ENCODE measurements at places on chromosomes 6 and 20.
A peak's percentile ranks its signal among the peaks of the same experiment; 100 is the strongest.

DNA sequence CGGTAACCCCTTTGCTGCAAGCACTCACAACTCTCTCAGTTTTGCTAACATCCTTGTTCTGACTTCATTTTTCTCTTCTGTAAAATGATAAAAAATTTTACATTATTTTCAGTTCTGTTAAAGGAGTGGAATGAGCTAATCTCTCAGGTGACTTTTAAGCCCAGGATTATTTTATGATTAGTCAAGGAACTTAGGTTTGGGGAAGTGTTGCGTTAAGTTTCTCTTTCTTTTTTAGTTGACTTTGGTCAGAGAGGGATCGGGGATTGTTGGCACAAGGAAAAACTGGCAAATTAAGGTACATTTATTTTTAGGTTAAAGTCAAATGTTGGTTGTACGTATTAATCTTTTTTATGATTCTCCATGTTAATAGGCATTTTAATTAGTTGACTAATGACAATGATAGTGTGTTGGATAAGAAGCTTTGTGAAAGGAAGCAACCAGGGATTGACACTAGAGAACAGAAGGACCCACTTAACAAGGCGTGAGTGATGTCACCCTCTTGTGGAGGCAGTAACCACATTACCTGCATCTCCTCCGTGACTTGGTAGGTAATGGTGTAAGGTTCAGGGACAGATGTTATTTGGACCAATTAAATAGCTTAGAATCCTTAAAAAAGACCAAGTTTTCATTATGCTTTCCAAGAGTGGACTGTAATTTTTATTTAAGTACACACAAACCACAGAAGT is 31.6 kb downstream of the CD83 start:
- no peak for DNase-seq

GRCh38 chr20:58071991-58072390 is 156.5 kb downstream of the ANKRD60 start:
- DNase-seq: no peak

DNA sequence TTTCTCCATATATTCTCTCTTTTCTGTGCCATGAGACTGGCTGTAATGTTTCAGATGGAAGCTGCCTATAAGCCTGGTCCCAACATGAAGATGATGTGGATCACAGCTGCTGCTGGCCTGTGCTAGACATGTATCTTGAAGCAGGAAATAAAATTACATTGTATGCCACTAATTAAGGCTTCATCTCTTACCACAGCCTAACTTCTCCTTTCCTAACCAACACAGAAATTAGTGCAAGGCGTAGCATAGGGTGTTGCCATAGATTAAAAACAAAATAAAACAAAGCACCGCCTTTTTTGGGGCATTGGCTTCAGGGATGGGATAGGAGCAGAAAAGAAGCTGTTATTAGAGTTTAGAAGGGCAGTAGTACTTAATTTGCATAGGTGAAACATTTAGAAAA is 4.7 kb upstream of the SLC17A4 start:
- DNase-seq: no peak

DNA sequence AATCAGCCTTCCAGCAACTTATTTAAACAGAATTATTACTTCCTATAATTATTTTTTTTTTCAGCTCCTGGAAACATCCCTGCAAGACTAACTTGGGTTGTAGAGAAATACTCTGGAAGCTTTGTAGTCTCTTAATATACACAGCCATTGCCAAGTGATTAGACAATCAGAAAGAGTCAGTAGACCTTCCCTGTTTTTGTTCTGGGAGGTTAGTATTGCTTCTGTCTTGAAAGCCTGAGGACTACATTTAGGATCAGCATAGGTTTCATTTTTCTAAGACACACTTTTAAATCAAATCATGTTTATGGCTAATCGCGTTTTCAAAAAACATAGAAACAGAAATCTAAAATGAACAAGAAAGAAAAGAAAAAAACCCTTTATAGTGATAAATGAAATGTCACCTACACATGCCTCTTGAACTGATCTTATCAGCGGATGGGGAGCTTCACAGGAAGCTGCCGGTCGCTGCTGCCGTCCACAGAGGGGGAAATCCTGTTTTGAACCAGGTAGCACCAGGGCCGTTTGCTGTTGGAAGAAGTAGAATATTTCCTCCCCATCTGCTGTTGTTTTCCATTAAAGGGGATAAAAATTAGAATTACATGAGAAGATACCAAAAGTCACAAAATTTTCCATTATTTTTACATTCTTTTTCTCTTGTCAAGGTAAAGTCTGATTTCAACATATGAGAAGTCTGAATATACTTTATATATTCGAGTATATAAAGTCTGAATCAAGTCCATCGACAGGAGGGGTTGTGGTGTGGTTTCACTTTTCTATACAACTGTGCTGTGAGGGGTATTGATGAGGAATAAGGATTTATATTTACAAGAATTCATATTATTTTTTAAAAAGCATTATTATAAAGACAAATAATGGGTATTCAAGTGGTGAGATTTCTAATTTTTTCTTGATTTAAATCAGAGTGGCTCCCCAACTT is 94.6 kb downstream of the ARMC2 start:
- DNase-seq: no peak

GRCh38 chr6:31130751-31131150 is 8.1 kb downstream of the PSORS1C2 start:
- DNase-seq: no peak

- DNase-seq: no peak
These were observed 13.3 kb downstream of the RALGAPA2 start for GRCh38 chr20:20699144-20699543.

GRCh38 chr6:149445095-149445466 is 39.7 kb downstream of the ZC3H12D start:
- DNase-seq: no peak

- no peak for DNase-seq
These were observed 23.1 kb downstream of the OSTM1 start for GRCh38 chr6:108051481-108051880.

- DNase-seq: no peak
These were observed 31.5 kb upstream of the FKBP1A start for GRCh38 chr20:1424336-1424735.

DNA sequence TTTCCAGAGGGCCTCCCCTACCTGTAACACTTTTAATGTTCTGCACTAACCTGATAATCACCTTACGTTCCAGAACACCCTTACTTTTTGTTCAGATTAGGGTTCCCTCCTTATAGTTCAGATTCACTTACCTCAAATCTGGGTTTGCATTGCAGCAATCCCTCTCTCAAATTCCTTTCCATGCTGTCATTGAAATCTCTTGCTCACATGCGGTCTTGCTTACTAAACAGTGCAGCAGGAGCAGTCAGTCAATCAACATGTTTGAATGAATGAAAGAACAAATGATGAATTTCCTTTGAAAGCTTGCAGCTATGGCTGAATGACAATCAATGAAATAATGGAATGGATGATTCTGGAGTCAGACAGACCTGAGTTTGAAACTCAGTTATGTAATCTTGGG is 200.1 kb downstream of the HIVEP2 start:
- no peak for DNase-seq

GRCh38 chr6:128520436-128521281 is at the start of gene PTPRK:
Gene PTPRK, minus strand, starts transcription at chr6:128520599. Its CDS starts 241 bp downstream, at chr6:128520358.
- DNase-seq: peak; percentile 73

GRCh38 chr20:10954908-10955580 is 281.2 kb upstream of the JAG1 start:
- no peak for DNase-seq

DNA sequence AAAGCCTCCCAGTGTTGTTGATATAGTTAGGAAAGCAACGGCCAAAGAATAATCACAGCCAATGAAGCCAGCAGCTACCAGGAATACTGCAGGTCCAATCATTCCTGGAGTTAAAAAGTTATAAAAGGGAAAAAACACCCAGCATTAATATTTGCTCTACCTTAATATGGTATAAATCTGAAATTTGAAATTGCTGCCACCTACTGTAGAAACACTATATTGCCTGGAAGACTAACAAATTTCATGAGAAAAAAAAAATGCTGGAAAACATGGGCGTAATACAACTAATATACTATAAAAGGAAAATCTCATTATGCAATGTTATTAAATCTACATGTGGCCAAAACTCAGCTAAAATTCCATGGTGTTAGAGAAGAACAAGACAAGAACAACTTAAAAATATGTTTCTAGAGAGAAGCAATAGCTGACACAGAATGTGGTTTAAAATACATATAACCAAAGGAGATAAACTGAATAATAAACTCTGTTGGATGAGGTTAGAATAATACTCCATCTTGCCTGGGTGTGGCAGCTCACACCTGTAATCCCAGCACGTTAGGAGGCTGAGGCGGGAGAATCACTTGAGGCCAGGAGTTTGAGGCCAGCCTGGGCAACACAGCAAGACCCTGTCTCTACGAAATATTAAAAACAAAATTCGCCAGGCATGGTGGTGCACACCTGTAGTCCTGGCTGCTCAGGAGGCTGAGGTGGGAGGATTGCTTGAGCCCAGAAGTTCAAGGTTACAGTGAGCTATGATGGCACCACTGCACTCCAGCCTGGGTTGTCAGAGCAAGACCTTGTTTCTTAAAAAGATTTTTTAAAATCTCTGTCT is 43.1 kb downstream of the SLC17A5 start:
- peak; percentile 18 for DNase-seq

DNA sequence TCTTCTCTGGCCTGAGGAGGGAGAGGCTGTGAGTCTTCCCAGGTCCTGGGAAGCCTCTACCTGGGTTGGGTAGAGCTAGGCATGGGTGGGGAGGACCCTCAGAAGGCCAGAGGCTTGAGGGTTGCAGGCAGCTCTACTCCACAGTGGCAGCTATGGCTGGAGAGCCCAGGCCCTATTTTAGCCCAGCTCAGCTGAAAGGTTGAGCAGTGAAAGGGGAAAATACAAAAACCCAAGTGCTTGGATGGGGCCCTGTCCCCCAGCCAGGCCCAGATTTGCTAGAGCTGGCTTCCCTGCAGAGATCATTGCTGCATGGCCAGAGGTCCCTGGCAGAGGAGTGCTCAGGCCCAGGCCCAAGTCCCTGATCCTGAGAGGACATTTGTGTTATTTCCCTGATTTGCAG is 45.7 kb downstream of the SUN5 start:
- DNase-seq: no peak

DNA sequence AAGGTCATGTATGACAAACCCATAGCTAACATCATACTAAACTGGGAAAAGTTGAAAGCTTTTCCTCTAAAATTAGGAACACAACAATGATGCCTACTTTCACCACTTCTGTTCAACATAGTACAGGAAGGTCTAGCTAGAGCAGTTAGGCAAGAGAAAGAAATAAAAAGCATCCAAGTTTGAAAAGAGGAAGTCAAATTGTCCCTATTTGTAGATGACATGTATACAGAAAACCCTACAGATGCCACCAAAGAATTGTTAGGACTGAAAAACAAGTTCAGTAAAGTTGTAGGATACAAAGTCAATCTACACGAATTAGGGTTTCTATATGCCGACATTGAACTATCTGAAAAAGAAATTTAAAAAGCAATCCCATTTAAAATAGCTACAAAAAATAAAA is 89.4 kb upstream of the GLP1R start:
- DNase-seq: no peak

- DNase-seq: no peak
These were observed 83.1 kb upstream of the CST7 start for GRCh38 chr20:24866008-24866407.

- no peak for DNase-seq
These were observed 66.0 kb downstream of the PLAGL1 start for GRCh38 chr6:143941852-143942627.

- DNase-seq: no peak
These were observed 45.6 kb upstream of the ALDH8A1 start for GRCh38 chr6:134995536-134995935.

GRCh38 chr6:41547799-41548097 is 1.6 kb downstream of the FOXP4 start:
- no peak for DNase-seq

DNA sequence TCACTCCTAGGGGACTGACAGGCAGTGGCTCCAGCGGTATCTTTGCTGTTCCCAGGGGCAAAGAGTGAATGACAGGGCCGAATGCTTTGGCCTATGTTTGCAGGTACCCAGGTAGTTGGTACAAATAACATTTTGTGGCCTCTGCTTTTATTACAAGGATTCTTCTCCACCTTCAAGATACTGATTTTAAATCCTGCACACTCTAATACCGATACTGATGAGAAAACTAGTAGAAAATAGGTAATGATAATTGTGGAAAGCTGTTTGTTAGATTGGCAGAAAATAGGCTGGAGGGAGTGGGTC is 772 bp downstream of the HINT3 start:
- DNase-seq: no peak

DNA sequence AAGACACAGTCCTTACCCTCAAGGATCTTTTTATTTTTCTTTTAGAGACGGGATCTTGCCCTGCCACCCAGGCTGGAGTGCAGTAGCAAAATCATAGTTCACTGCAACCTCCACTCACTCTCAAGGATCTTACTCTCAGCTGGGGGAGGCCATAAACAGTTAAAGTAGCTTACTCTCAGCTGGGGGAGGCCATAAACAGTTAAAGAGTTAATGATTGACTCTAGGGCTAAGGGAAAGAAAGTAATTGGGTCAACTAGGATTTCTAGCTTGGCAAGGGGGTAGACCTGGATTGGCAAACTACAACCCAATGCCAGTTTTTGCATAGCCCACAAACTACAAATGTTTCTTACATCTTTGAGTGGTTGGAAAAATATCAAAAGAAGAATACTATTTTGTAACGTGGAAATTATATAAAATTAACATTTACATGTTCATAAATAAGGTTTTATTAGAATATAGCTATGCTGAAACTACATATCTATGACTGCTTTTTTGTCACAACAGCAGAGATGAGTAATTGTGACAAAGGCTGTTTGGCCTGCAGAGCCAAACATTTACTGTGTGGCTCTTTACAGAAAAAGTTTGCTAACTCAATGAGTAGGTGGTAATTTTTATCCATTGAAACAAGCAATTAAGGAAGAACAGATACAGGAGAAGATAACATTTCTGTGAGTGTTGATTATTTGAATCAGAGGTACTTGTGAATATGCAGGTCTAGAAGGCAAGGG is 46.4 kb downstream of the PTPRA start:
- DNase-seq: no peak

- DNase-seq: no peak
These were observed 7.9 kb downstream of the ZC2HC1B start for GRCh38 chr6:143872201-143872600.

DNA sequence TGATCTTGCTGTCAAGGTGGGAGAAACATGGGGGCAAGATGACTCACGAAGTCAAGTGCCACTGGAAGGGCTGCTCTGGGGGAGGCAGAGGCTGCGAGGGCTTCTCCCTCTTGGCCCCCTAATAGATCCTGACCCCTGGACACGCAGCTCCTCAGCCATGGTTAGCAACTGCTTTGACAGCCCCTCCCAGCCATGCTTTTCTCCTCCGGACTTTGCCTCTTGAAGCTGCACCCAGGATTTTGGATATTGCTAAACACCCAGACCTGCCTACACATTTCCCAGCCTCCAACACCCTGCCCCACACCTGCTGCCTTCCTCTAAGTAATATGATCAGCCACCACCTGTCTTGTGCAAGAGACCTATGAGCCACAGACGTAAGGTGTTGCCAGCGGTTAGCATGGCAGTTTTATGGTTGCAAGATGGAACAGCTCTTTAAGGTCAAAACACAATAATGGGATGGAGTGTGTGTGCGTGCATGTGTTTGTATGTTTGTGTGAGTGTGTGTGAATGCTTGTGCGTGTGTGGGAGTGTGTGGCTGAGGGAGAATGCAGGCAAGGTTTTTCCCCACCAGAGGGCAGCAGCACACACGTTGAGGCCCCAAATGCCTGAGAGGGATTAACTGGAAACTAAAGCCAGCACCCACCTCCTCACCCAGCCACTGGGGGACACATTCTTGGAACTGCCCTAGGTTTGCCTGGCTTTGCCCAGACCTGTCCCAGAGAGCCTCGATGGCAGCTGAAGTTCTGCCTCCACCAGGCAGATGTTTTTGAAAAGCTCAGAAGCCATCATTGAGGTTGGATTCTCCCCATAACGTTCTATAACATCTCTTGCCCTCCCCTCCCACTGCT is 2.5 kb downstream of the IP6K3 start:
- peak; percentile 65 for DNase-seq
